ENCODE measurements at places on chromosomes 1 and 21. TPM values are rescaled to one million over a fixed set of nuclear protein-coding genes. Genes with fewer than 3 reads are reported as not detected.
A peak's percentile ranks its signal among the peaks of the same experiment; 100 is the strongest.

Gene TRAPPC3
- 42.1 TPM for total RNA-seq

Gene FAM78B
- 1.2 TPM for total RNA-seq

Gene ATAD3B
- total RNA-seq: 13.7 TPM

Gene ADAMTS1
- total RNA-seq: 13.4 TPM

Gene F5
- 0.31 TPM for total RNA-seq

DNA sequence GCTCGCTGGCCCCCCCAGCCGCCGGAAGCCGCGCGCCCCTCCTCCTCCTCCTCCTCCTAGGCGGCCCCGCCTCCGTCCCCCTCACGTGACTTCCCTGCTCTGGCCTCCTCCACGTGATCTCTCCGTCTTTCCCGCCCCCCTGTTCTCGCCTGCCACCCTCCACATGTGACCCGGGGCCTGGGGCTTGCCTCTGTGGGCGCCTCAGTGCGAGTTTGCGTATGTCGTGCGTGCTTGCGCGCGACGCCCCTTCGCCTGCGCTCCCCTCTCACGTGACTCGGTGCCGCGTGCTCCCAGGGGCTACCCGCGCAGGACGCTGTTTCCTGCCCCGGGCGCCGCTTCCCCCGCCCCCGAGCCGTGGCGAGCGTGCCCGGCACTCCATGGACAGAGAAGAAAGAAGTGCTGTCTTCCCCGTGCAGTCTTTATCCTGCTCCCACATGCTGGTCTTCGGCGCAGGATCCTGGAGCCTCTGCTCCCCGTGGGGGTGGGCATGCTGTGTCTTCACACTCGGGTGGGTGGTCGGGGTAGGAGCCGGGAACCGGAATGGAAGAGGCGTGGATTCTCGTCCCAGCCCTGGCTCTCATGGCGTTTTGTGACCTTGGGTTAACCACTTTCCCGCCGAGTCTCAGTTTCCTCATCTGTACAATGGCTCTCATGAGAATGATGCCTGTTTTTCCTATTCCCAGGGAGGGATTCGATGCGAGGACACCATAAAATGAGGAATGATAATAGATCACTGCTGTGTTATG, 431 bp upstream of the UBE2Q1 start:
- peak overlapping the region; percentile 93 for H3K27ac ChIP-seq
- peak; percentile 100 for DNase-seq
- peak overlapping the region; percentile 80 for H3K4me3 ChIP-seq
- peaks cover 32% of the 10 kb centered on the region for H3K4me1 ChIP-seq

DNA sequence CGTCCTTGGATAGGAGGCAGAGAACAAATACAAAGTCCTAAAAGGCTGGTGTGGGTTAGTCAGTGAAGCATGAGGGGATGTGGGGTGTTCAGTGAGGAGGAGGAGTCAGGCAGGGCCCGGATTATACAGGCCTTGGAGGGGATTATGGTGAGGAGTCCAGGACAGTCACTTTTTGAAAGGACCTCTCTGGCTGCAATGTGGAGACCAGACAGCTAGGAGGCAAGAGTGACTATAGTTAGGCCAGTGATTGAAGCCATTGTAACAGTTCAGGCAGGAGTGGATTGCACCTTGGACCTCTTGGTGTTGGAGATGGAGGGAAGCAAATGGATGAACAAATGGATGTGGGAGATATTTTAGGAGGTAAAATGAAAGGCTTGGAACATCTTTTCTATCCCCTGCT, 115.8 kb downstream of the C1orf94 start:
- no peaks in the 10 kb centered on the region for H3K27me3 ChIP-seq
- H3K4me1 ChIP-seq: no peaks in the 10 kb centered on the region
- H3K27ac ChIP-seq: no peak overlapping the region
- no peak overlapping the region for H3K4me3 ChIP-seq
- H3K36me3 ChIP-seq: no peaks in the 10 kb centered on the region

DNA sequence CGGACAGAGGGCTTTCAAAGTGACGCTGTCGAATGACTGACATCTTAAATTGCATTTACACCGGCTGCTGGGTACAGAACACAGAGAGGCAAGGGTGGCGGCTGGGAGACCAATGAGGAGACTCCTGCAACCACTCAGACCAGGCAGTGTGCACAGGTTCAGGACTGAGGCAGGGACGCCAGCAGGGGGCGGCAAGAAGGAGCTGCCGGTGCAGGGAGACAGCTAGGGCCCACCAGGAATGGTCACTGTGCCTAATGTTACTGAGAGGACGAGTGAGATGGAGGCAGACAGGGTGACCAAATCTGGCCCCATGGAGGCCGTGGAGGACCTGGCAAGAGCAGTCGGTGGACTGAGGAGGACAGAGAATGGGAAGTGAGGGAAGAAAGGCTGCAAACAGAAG, 23.5 kb downstream of the GLIS1 start:
- no peaks in the 10 kb centered on the region for H3K4me1 ChIP-seq
- peaks cover 2% of the 10 kb centered on the region for H3K27me3 ChIP-seq
- H3K4me3 ChIP-seq: no peak overlapping the region

DNA sequence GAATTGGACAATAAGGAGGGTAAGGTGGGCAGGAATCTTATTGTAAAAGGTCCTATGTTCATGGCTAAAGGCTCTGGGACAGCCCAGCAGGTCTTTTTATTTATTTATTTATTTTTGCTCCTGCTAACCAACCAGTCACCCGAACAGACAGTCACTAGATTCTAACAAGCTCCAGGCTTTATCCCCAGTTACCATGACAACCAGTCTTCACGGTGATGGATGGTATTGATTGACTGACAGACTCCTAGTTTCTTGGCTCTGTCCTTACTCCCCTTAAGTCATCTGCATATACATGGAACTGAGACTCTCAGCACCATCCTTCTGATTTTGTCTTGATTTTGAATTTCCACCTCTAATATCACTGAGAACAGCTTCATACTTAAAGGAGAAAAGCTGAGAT, 44.3 kb downstream of the C8A start:
- H3K27me3 ChIP-seq: no peaks in the 10 kb centered on the region
- H3K36me3 ChIP-seq: no peaks in the 10 kb centered on the region
- H3K4me3 ChIP-seq: no peak overlapping the region
- DNase-seq: no peak

GRCh38 chr1:100736746-100737145, 17.2 kb downstream of the VCAM1 start:
- no peaks in the 10 kb centered on the region for H3K36me3 ChIP-seq
- no peaks in the 10 kb centered on the region for H3K4me1 ChIP-seq
- peak overlapping the region; percentile 58 for H3K27ac ChIP-seq

DNA sequence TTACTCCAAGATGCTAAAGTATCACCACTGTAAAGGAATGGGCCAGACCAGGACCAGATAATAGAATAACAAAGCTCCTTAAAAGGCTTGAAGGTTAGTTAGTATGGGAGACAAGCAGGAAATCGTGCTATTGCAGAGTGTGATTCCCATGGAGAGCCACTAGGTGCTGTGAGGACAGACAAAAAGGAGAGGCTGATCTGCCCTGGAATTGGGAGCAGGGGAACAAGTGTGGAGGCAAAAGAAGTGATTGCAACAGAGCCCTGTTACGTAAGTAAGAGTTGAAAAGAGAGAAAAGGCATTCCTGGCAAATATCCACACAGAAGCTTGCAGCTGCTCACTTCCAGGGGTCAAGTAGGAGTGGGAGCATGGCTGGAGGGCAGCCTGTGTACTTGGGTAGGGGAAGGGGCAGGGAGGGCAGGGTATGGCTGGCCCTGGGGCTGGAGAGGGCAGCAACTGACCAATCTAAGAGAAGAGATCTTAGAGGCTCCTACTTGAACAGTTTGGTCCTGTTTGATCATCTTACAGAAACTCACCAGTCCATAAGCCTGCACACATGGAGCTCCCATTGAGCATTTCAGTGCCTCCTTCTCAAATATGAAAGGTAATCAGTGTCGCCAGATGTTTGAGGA, 207.7 kb upstream of the GJB5 start:
- H3K27ac ChIP-seq: no peak overlapping the region
- H3K4me1 ChIP-seq: no peaks in the 10 kb centered on the region
- no peak for DNase-seq

GRCh38 chr1:68308034-68308433, 75.7 kb upstream of the WLS start:
- H3K27ac ChIP-seq: no peak overlapping the region
- no peak overlapping the region for H3K4me3 ChIP-seq
- no peaks in the 10 kb centered on the region for H3K4me1 ChIP-seq
- DNase-seq: no peak

GRCh38 chr21:31334648-31335121, 9.4 kb downstream of the TIAM1 start:
- no peak overlapping the region for H3K27ac ChIP-seq
- peaks cover 12% of the 10 kb centered on the region for H3K4me1 ChIP-seq
- no peaks in the 10 kb centered on the region for H3K27me3 ChIP-seq
- no peak for DNase-seq
- H3K36me3 ChIP-seq: no peaks in the 10 kb centered on the region

- no peak overlapping the region for H3K27ac ChIP-seq
- H3K27me3 ChIP-seq: no peaks in the 10 kb centered on the region
- H3K4me3 ChIP-seq: no peak overlapping the region
- no peak for DNase-seq
- H3K4me1 ChIP-seq: peaks cover 21% of the 10 kb centered on the region
- no peaks in the 10 kb centered on the region for H3K36me3 ChIP-seq
Measured at GRCh38 chr1:234578735-234579134, 31.2 kb downstream of the IRF2BP2 start.
